Astrocyte of the spinal cord (primary cell): ENCODE measurements at places on chromosomes 4 and X.

DNA sequence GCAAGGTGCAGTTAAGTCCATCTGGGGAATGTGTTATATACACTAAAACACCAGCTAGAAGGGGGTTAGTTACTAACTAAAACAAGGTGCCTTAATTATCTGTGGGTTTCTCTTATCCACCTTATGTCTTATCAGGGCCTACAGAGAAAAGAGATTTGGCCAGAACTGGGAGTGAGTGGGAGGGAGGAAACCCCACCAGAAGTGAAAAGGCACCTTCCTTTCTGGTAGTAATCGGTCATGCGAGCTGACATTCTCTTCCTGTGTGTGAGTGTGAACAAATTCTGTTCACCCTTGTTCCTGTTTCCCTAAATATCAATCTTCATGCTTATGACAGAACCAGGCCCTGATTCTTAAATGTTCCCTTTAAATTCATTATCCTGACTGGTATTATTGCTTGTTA lies 43.5 kb downstream of the SRPX2 start:
- DNase-seq: no peak

- DNase-seq: no peak
Measured at GRCh38 chrX:116499780-116500179, 37.0 kb upstream of the CT83 start.

- DNase-seq: no peak
Measured at GRCh38 chr4:25310803-25311166, 1.8 kb upstream of the ZCCHC4 start.

DNA sequence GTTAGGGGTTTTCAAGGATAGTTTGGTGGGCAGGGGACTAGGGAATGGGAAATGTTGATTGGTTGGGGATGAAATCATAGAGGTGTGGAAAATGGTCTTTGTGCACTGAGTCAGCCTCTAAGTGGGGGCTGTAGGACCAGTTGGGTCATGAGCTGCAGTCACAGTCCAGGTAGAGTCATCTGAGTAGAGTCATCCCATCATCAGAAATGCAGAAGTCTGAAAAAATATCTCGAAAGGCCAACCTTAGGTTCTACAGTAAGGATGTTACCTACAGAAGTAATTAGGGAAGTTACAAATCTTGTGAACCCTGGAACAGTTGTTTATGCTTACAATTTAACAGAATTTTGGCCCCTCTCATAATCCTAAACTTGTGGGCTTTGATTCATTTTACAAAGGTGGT lies 63.4 kb upstream of the AP1S2 start:
- no peak for DNase-seq

DNA sequence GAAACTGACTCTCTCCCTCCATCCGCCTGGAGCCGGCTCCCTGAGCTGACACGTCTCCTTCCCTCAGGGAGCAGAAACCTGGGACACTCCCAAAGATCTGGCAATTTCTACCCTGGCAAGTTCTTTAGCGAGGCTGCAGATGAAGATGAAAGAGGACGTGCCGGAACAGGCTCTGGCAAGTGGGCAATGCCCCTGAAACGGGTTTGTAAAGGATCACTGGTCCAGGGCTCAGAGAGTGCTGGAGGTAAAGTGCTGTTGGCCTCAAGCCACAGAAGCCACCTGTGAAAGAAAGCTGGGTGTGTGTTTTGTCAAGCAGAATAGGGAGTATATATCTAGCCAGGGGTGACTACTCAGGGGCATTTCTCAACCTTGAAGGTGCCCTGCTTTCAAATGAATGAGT lies 131.4 kb upstream of the ATP6AP2 start:
- DNase-seq: no peak

DNA sequence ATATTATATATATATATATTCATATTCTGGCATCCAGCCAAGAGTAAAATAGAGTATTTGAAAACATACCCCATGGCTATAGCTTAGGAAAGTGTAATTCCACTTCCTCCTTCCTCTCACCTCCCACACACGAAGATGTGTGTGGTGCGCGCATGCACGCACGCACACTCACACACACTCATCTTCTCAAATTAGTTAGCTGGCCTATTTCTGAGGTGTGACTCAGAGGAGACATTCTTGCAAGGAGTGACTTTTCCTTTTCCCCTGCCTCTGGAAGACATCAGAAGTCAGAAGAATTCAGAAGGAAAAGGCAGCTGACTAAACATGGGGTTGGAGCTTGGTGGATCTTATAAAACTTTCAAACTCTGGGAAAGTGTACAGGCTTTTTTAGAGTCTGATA lies 8.8 kb downstream of the ENPEP start:
- DNase-seq: peak; percentile 78

DNA sequence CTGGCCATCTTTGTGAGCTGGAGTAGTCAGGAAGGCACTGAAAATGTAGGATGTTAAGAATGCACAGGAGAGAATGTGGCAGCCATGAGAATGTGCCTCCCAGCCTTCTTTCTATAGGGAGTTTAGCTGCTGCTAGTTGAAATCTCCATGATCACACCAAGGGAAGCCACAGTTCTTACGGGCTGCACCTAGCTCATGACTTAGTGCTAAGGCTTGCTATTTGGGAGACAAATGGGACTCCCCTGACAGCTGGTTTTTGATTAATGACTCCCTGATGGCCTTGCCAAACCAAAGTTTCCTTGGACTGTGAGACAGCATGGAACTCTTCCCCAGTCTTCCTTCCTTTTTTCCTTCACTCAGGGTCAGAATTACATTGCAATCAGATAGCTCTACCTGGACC lies 9.2 kb downstream of the CTSO start:
- DNase-seq: no peak

DNA sequence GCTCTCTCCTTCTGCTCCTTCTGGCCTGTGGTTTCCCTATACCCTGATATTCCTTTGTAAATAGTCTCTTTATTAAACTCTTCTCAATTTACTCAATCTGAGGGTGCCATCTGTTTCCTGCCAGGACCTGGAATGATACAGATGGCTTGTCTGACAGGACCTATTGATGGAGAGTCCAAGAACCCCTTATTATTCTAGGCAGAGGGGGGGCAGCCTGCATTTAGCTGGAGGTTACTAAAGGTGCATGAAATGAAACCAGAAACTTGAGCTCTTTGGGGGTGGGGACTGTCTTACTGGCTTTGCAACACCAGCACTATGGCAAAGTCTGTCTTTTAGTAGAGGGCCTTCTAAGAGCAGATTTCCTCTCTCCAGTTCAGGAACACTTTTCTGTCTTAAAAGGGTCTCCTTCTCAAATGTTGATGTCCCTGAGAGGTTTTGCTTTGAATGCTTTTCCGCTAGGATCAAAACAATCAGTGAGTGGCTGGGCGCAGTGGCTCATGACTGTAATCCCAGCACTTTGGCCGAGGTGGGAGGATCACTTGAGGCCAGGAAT lies 162.5 kb upstream of the MED14 start:
- no peak for DNase-seq

DNA sequence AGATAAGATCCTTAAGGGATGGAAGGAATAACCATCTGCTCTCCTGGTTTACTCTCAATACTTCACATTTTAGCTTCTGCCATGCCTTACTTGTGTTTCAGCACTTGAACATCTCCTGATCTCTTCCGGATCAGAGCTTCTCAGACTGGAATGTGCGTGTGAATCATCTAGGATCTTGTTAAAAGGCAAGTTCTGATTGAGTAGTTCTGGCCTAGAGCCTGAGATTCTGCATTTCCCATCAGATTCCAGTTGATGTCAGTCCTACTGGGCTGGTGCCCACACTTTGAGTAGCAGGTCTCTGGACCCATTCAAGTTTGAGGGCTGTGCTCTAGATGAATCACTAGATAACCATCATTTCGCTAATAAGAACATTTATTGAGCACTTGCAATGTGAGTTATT lies 20.0 kb downstream of the NDP start:
- DNase-seq: peak; percentile 11

DNA sequence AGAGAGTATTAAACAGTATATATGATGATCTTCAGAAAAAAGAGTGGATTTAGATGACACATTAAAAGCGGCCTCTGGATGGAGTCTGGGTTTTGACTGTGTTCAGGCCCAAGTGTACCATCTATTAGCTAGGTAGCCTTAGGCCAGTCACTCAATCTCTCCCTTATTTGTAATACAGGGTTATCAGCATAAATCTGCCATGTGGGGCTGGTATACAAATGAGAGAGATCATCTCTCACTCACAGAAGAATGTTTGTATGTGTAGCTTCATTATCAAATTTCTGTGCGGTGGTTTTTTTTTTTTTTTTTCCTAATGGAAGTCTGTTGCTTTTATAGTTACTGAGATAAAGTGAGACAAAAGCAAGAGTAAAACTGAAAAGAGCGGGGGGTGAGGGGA lies 12.7 kb downstream of the SLC2A9 start:
- no peak for DNase-seq

DNA sequence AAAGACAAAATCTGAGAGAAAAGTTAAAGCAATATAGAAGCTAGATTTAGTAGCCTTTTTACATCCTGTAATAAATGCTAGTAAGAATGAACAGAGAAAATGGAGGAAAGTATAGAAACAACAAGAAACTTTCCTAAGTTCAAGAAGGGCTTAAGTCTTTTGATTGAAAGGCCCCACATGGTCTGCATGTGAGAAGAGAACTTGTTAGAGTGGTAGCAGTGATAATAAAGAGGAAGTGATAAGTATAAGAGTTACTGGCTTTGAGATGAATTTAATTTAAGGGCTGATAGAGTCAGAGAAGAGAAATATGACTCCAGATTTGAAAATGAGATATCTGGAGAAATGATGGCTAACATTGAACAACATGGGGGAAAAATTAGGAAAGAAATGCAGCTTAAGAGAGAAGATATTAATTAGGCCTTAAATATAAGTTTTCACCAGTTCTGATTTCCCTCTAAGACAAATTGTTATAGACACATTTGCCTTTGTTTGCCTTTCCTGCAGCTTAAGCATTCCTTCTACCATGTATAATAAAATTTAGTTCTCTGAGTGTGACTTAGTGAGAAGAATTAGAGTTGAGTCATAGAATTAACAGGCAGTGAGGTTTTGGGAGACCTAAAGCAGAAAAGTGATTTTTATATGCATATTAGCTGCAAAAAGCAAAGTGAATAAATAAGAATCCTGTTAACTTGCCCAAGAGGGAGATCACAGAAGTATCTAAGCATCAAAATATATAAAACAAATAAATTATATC lies 18.4 kb downstream of the ZFX start:
- DNase-seq: peak; percentile 24

DNA sequence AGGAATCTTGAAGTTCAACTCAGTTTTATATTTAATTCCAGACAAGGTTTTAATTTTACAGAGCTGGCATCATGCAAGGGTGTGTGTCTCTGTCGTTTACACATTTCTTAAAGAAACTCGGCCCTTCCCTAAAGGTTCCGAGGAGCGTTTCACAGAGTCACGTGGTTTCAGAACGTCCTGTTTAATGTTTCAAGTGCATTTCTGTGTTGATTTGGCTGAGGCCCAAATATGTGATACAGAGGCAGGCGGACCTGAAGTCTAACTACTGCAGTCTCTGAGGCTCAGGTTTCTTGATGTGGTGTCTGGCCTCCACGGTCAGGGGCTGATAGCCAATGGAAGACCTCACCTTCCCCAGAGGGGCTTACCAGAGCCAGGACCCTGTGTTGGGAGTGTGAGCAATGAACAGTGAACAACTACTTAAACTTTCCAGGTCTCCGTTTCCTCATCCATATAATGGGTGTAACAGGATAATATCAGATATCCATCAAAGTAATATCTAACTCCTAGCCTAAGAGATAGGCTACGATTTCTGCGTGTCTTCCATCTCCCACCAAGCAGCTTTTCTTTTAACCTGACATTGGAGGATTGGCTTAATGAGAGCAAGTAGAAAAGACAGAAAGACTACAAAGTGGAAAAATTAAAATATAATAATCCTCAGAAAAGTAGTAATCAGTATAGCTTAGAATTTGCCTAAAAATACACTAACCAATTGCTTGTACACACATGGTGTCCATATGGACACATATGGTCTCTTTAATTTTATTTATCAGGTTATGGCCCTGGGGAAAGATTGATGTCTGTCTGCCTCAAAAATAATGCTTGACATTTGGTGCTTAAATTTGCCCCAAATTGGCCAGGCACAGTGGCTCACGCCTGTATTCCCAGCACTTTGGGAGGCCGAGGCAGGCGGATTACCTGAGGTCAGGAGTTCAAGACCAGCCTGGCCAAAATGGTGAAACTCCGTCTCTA lies 50.0 kb upstream of the TRIM2 start:
- peak; percentile 34 for DNase-seq

- DNase-seq: no peak
Measured at GRCh38 chr4:23884741-23885140, 5.1 kb downstream of the PPARGC1A start.

GRCh38 chr4:76736414-76736813 lies 161.5 kb downstream of the SOWAHB start:
- no peak for DNase-seq

- no peak for DNase-seq
Measured at GRCh38 chrX:39381422-39381821, 580.2 kb downstream of the MID1IP1 start.

- peak; percentile 67 for DNase-seq
Measured at GRCh38 chr4:125266901-125267604, 47.7 kb upstream of the FAT4 start.

GRCh38 chrX:128439159-128439558 lies 387.0 kb upstream of the ACTRT1 start:
- no peak for DNase-seq

DNA sequence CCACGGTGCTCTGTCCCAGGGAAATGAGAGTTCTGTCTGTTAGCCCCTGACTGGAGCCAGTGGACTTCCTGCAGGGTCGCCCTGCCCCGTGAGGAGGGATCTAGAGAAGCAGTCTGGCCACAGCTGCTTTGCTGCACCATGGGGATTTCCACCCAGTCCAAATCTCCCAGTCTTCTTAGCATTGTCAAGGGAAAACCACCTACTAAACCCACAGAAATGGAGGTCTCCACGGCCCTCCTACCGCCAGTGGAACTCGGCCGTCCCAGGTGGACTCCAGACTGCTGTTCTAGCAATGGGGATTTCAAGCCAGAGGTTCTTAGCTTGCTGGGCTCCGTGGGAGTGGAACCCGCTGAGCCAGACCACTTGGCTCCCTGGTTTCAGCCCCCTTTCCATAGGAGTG lies 133.3 kb upstream of the PCDH7 start:
- no peak for DNase-seq

DNA sequence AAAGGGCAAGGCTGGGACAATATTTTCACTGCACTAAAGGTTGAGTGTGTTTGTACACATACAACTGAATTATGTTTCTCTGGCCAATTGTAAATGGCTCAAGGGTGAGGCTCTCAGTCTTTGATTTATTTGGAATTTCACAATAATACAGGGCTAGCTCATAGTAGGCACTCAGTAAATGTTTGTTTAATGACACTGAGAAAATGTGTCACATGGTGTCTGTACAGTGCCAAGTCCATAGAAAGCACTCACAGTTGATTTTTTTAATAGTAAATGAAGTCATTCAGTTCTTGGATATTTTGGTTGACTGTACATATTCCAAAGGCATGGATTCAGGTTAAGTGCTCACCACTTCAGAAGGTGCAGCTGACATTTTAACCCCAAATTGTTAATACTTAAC lies 176.4 kb downstream of the IL1RAPL2 start:
- no peak for DNase-seq
